ENCODE measurements at places on chromosomes 6 and 20. TPM values are rescaled to one million over a fixed set of nuclear protein-coding genes. Genes with fewer than 3 reads are reported as not detected.

Gene CALHM5
- total RNA-seq = not detected

Gene LAMA2
- 52.0 TPM for total RNA-seq

Gene OXT
- not detected for total RNA-seq

Gene PRDM13
- not detected for total RNA-seq

- DNase-seq = peak; percentile 44
These were observed 140.4 kb downstream of the IMPG1 start for GRCh38 chr6:75932067-75932466.

GRCh38 chr20:59342023-59342957 lies 41.9 kb downstream of the EDN3 start:
- DNase-seq = no peak

DNA sequence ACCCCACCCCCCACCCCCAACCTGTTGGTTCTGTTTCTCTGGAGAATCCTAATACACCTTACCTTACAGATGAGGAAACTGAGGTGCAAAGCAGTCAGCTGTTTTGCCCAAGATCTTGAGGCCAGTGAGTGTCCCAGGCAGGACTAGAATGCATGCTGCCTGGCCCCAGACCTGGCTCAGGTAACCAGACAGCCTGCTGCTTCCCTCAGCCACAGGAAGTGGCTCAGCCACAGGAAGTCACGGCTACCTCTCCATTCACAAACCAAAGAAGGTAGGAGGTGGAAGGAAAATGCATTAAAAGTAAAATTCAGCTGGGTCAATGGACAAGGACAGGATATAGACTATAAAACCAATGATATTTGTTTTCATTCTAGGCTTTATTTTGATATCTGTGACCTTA lies 517.6 kb downstream of the CD83 start:
- no peak for DNase-seq

GRCh38 chr6:150302520-150303176 lies 66.2 kb upstream of the IYD start:
- no peak for DNase-seq

All from cardiac muscle cell (in vitro differentiated cells and primary cell).